GM18507 (cell line): ENCODE measurements at places on chromosomes 16 and 17.

- DNase-seq: no peak
Observed at GRCh38 chr17:35489944-35490343, 41.4 kb upstream of the SLFN13 start.

DNA sequence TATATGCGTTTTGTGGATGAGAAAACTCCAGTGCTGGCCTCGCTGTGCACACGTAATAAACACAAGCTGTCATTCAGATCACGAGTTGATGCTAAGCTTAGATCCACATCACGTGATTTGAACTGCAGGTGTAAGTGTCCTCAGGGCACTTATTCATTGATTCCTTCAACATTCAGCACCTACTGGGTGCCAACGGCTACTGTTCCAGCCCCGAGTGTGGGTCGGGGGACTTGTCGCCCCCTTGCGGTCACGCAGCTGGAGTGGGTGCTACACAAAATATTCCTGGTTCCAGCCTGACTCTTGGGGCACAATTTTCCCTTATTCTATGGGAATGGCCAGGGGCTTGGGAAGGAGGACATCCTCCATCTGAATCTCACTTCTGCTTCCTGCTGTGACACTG, 29.9 kb upstream of the GINS2 start:
- DNase-seq: no peak

- DNase-seq: no peak
Observed at GRCh38 chr16:64254443-64255367, 867.2 kb downstream of the CDH11 start.

DNA sequence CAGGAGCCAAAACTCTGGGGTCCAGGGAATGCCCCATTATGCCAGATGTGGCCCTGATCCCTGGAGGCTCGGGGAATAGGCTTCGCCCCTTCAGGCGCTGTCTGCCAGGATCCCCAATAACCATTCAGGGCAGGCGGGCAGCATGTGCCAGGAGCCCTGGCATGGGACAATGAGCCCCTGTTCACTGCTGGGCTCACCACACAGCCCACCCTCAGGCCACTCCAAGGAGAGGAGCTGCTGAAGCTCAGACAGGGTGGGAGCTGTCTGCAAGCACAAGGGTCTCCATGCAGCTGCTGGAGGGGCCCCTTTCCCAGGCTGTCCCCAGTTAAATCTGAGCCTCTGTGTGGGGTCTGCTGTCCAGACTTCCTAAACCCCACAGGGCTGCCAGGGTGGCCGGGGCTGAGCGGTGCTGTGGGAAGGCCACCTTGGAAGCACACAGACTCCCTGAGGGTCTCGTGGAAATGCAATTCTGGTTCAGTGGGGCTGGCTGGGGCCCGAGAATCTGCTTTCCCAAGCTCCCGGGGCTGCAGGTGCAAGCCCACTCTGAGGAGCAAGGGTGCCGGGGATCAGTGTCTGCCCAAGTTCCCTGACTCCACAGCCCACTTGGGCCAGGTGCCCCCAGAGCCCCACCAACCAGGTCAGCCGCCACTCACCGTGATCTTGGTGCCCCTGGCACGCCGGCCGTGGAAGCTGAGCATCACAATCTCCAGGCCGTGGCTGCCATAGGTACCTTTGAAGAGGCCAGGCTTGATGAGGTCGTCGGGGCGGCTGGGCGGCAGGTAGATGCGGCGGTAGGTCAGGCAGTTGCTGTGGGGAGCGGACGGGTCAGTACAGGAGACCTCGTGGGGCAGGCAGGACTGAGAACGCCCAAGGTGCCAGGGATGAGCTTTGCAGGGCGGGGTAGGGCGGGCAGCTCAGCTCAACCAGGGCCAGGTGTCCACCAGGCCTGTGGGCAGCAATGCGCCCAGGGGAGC, 17.7 kb upstream of the C16orf95 start:
- DNase-seq: no peak

DNA sequence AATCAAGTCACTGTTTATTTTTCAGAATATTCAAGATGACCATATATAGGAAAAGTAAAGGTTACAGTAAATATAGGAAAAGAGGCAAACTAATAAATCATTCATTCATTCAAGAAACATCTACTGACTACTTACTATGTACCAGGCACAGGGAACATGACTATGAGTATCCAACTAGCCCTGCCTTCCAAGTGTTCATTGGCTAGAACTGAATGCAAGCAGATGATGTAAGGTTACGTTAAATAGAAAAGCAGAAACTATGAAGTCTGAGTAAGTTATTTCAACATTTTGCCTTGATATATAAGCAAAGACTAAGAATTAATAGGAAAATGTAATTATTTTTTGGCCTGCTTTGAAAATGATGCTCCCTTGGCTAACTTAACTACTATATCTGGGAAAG, 36.7 kb downstream of the SPAG9 start:
- no peak for DNase-seq

DNA sequence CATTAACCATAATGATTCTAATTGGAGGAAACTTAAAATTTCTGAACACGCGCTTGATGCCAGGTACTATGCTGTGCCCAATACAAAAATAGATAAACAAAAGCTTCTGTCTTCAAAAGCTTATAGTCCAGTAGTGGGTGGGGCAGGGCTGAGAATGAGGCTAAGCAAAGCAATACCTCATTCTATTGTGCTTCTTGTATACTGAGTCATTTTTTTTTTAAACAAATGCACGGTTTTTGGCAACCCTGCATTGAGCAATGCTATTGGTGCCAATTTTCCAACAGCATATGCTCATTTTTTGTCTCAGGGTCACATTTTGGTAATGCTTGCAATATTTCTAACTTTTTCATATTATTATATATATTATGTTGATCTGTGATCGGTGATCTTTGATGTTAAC, 34.7 kb upstream of the HNF1B start:
- no peak for DNase-seq

DNA sequence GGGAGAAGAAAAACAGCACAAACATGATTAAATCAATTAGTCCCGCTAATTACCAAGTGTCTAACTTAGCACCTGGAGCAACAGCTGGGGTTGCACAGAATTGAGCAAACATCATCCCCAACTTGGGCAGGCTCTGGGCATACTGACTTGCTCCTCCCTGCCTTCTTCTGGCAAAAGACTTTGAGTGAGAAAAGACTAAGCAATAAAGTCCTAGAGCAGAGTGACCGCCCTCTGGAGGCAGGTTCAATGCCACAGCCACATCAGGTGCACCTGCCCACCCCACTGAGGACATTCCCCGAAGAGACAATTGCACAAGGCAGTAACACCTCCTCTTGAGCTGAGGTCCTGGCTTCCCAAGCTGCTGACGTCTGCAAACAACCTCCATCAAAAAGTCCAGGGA, 358.3 kb downstream of the SOX9 start:
- DNase-seq: no peak

GRCh38 chr16:86567701-86568581, 1.3 kb downstream of the FOXC2 start:
- no peak for DNase-seq

DNA sequence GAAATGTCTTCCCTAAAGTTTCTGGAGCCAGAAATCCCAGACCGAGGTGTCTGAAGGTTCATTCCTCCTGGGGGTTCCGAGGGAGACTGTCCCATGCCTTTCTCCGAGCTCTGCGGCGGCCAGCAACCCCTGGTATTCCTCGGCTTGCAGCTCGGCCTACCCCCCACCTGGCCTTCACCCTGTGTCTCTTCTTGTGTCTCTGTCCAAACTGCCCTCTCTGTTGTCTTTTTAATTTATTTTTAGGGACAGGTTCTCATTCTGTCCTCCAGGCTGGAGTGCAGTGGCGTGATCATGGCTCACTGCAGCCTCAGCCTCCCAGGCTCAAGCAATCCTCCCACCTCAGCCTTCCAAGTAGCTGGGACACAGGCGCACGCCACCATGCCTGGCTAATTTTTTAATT, 211.7 kb downstream of the SEC14L1 start:
- no peak for DNase-seq

DNA sequence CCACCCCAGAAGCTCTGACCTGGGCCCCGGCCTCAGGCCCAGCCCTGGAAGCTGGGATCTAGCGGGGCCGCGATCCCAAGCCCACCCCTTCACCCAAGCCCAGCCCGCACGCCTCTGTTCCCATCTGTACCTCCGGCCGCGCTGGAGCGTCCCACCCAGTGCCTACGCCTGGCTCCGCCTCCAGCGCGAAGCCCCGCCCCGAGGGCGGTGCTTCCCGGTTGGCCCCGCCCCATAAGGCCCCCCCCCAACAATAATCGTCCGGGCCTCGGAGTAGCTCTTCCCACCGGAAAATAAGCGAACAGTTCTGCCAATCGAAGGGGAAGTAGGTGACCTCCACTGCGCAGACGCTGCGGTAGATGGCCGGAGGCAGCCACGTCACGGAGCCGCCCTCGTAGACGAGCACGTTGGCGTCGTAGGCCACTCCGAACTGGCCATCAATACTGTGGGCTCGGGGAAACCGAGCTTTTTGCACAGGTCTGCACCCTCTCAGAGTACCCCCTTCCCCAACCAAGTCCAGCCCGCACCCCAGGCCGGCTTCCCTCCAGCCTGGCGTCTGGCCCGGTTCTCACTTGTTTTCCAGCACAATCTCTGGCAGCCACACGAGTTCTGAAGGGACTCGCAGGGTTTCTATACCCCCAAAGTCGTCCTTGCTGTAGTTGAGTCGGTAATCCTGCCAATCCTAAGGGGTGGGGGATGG, 1.1 kb downstream of the CHRNE start:
- no peak for DNase-seq

DNA sequence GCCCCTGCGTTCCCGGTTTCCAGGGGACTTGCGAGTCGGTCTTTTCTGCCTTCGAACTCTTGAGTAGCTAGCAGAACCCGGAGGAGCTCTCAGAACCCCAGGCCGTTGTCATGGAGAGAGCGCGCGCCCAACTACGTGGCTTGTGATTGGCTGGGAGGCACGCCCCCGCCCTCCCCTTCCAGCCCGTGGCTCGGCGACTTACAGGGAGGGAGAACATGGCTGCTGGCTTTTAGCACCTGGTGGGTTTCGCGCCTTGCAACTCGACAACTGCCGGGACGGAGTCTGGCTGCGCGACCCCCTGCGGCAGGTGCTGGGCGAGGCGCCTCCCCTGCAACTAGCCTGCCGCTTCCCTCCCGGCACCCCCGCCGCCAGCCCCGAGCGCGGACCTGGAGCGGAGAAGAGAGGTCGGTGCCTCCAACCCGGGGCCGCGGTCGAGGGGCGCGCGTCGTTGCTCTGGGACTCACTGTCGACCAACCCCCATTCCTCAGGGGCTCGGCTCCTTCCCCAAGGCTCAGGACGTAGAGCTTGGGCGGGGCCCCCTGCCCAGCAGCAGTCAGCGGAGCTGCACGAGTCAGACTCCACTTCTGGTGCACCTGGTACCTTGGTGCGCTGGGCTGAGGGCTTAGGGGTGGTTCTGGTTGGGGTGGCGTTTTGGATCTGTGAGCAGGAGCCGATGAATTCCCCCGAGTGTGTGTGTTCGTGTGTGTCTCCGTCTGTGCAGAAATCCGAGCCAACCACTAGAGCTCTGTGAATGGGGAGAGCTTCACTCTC, 9.0 kb upstream of the ZFP90 start:
- peak; percentile 93 for DNase-seq

DNA sequence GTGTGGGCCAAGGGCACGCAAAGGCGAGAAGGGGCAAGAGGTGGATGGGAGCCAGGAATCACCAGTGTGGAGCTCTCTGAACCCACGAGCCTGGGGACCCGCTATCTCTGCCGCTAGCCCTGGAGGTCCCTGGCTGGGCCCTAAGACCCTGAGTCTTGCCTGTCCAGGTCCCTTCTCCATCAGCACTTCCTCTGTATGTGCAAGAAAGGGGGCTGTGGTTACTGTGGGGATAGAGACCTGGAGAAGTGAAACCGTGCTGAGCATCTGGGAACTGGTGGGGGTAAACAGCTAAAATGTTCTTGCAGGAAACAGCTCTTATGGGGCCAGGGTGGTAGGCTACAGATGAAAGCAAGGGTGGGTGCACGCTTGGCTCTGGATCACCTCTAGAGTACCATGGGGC, 3.1 kb downstream of the SPNS3 start:
- DNase-seq: no peak

GRCh38 chr16:51592001-51592501, 441.0 kb upstream of the SALL1 start:
- no peak for DNase-seq

- no peak for DNase-seq
Observed at GRCh38 chr16:48050871-48051270, 104.9 kb downstream of the ABCC12 start.

DNA sequence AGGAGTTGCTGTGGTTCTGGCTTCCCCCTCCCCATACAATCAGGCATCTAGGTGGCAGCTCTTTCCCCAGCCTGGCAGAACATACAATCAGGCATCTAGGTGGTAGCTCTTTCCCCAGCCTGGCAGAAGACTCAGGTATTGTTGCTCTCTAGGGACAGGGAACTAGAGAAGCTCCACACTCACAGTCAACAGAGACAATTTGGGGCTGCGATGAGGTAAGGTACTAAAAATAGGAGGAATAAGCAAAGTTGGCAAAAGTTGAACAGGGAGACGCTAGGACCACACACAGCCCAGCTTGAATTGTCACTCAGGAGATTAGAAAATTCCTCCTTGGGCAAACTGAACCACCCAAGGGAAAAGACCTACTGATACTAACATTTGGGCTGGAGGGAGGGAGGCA, 315.5 kb upstream of the CDH5 start:
- DNase-seq: no peak

DNA sequence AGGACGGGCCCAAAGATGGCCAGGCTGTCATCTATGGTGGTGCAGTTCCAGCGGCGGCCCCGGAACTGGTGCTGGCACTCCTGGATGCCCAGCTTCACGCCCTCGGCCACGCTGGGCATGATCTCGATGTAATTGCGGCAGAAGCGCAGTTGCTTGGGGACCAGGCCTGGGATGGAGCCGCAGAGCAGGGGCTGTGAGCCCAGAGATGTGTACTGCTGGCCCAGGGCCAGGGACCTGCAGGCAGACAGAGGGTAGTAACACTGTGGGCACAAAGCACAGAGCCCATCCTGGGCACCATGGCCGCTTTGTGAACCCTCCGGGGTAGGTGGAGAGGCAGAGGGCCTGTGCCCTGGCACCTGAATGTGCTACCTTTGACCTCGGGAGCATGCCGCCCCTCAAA, 44.8 kb downstream of the WNT3 start:
- no peak for DNase-seq

DNA sequence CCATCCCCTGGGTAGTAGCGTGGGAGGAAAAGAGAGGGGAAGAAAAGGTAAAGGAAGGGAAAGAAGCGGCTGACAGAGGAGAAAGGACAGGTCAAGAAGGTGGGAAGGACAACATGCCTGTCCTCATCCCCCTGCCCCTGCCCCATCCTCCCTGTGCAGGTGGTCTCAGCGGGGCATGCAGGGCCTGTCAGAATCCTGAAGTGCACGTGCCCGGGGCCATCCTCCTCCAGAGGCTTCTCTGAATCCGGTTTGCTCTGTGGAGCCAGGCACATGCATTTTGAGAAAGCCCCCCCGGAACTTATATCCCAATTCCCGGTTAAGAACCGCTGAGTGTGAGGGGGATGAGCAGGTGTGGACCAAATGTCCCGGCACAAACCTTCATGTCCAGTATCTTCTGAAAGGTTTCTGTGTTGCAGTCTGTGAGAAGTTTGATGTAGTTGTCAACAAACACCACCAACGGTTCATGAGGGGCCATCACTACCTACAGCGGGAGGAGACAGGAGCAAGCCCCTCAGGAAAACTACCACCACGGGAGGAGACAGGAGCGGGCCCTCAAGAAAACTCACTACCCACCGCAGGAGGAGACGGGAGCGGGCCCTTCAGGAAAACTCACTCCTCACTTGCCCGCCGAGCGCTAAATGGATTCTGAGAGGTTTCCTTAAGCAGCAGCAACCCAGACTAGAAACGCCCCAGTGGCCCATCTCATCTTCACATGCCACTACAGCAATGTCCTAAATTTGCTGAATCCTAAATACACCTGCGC, 167.0 kb upstream of the RPH3AL start:
- DNase-seq: no peak

GRCh38 chr17:79811011-79811867, 14.4 kb upstream of the CBX8 start:
- no peak for DNase-seq
